ENCODE measurements at places on chromosomes 4 and X.

- H3K4me1 ChIP-seq: no peaks in the 10 kb centered on the region
- H3K27me3 ChIP-seq: no peaks in the 10 kb centered on the region
- no peaks in the 10 kb centered on the region for H3K36me3 ChIP-seq
- H3K27ac ChIP-seq: no peak overlapping the region
- H3K4me3 ChIP-seq: no peak overlapping the region
These were observed 70.2 kb upstream of the PLS3 start for GRCh38 chrX:115490814-115491213.

DNA sequence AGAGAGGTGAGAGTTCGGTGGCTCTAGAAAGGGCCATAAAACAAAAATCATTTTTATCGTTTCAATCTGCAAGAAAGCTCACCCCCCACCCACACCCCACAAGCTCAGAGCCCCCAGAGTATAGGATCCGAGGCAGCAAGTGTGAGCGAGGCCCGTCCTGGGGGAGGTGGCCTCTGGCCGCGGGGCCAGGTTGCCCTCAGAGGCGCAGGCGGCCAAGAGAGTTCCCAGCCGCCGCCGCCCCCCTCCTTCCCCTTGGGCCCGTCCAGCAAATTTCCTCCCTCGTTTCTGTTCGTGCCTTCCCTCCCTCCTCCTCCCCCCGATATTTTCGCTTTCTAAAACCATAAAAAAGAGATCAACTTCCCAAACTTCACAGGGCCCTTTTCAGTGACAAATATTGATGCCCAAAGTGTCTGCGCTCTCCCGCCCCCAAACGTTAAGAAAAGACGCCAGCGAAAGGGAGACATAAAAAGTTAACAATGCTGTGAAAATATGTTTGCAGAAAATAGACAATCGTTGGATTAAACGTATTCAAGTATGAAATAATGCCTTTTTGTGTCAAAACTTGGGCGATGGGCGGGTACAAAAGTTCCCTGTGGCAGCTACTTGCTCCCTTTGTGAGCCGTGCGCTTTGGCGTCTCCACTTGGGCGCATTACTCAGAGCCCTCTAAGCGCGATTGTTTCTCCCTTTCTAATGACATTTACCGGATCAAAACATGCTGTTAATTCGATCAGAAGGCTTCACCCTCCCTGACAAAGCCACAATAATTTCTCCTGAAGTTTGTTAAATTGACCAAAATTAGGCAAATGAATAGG, 1.1 kb upstream of the HELT start:
- H3K36me3 ChIP-seq: no peaks in the 10 kb centered on the region
- H3K4me1 ChIP-seq: peaks cover 32% of the 10 kb centered on the region

DNA sequence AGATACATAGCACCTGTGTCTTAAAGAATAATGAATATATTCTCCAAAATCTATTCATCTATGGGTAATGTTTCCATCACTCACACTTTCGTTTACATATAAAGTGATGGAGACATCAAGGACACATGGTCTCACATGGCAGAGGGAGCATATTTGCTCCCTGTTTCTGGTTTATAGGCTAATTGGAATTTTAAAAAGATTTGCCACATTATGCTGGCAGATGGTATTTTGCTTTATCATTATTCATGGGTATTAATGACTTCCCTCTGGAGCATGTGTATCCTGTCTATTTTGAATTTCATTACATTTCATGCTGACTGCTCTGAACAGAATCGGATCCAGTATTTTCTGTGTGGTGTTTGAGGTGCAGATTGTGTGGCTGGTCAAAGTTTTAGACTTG, 79.0 kb downstream of the PDGFRA start:
- H3K27me3 ChIP-seq: no peaks in the 10 kb centered on the region
- no peak for DNase-seq
- H3K27ac ChIP-seq: no peak overlapping the region
- no peaks in the 10 kb centered on the region for H3K4me1 ChIP-seq

DNA sequence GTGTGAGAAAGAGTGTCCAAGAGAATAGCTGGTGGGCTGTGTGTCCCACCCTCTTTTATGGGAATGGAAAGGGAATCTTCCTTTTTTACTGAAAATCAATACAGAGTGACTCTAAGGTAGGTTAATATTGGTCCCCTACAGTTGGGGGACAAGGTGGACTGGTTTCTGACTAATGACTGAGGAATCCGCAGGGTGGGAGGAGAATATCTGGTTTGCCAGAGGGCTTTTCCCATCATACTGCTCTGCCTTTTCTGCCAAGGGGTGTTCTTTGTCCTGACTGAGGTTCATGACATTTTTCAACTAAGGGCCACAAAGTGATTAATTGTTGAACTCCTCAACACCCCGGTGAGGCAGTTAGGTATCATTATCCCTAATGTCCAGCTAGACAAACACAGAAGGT, 261.6 kb downstream of the SPATA18 start:
- H3K4me3 ChIP-seq: no peak overlapping the region
- no peak overlapping the region for H3K27ac ChIP-seq
- no peaks in the 10 kb centered on the region for H3K36me3 ChIP-seq
- no peaks in the 10 kb centered on the region for H3K4me1 ChIP-seq

GRCh38 chr4:65416891-65417290, 253.4 kb downstream of the EPHA5 start:
- no peak overlapping the region for H3K4me3 ChIP-seq
- DNase-seq: no peak
- H3K36me3 ChIP-seq: no peaks in the 10 kb centered on the region

DNA sequence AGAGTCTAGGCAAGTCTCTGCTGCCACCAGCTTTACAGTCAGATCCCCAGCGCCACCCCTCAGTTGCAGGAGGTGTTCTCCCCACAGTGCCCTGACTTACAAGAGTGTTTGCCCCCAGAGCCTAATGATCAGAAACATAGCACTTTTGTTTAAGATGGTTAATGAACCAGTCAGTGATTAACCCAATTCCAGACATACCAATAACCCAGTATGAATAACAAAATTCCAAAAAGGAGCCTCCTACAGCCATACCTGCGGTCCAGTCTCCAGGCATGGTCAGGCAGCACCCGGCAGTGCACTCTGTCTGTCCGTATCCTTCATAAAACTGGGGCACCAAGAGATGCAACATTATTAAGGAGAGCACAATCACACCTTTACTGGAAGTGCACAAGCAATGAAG, 30.7 kb upstream of the CENPU start:
- peaks cover 11% of the 10 kb centered on the region for H3K4me1 ChIP-seq
- H3K27ac ChIP-seq: peak overlapping the region; percentile 36
- H3K36me3 ChIP-seq: no peaks in the 10 kb centered on the region
- DNase-seq: no peak
- H3K4me3 ChIP-seq: no peak overlapping the region

- H3K27ac ChIP-seq: no peak overlapping the region
- H3K4me1 ChIP-seq: no peaks in the 10 kb centered on the region
- no peak overlapping the region for H3K4me3 ChIP-seq
- H3K36me3 ChIP-seq: no peaks in the 10 kb centered on the region
These were observed 50.4 kb upstream of the PTPN13 start for GRCh38 chr4:86543560-86544309.

DNA sequence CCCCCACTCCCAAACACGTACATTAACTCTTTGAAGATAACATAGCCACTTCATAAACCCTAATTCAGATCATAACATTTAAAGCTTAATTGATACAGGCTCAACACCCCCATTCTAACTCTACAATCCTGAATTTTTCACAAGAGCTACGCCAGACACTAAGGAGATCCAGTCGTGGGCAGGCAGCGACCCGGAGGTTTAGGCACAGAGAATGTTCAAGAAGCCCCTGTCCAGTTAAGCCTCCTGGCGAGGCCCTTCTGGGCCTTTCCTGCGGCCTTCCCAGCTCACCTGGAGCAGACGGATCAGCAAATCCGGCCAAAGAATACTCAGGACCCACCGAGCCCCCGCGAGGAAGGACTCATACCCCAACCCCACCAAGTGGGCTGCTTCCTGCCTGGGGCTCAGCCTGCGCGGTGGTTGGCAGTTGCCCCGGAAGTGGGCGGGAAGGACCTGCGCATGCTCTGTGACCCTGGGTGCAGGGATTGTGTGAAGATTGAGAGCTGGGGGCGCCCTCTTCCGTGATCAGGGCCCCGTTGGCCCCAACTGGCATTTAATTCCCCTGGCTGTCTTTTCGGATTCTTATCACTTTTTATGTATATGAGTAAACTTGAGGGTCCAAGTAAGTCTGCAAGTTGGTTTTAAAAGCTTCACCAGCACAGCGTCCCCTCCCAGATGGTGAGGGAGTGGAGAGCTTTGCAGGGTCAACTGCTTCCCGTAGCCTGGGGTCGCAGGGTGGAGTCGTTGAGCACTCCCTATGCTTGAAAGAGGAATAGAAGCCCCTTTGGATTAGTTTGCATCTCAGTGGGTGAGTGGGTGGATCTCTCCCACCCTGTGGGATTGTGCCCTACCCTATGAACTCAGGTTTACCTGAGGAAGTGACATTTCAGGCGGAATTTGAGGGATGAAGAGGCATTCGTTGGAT, at the start of gene TRIM61:
TRIM61 (minus strand) TSS at position 415 of the 922 bp plus-strand sequence. CDS start 7,655 bp downstream, outside the sequence.
- H3K4me1 ChIP-seq: peaks cover 6% of the 10 kb centered on the region
- no peaks in the 10 kb centered on the region for H3K36me3 ChIP-seq
- no peak for DNase-seq
- H3K4me3 ChIP-seq: peak within 1 kb of the TSS; percentile 52

GRCh38 chr4:9808077-9808476, 26.6 kb downstream of the DRD5 start:
- H3K4me1 ChIP-seq: no peaks in the 10 kb centered on the region
- DNase-seq: no peak
- no peak overlapping the region for H3K4me3 ChIP-seq
- H3K36me3 ChIP-seq: no peaks in the 10 kb centered on the region
- no peaks in the 10 kb centered on the region for H3K27me3 ChIP-seq

DNA sequence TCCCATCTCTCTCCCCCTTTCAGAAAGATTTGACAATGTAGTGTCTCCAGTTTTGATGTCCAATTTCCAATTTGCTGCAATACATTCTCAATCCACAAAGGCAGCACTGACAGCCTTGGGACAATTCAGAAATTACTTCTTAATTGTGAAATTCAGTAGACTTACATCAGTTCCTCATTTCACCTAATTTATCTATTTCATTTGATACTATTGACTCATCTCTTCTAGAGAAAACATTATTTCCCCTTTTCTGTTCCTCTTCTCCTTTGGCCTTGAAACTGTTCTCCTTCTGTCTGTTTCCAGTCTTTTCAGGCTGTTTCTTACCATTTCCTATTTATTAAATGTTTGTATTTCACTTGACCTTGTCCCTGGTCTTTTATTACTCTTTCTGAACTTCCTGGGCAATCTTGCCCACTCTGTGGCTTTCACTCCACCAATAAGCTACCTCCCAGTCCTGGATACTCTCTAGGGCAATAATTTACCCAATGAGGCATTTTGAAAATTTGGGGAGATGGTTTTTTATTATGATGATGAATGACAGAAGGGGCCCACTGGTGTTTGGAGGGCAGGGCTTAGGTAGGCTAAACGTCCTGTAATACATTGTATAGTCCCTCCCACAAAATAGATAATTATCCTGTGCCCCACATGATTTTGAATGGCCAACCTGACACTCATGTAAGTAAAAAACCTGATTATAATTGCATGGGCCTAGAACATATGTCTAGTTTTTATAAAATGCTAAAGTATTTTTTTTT, 498.0 kb upstream of the BOD1L1 start:
- no peak overlapping the region for H3K4me3 ChIP-seq
- no peaks in the 10 kb centered on the region for H3K4me1 ChIP-seq
- H3K27me3 ChIP-seq: no peaks in the 10 kb centered on the region
- H3K36me3 ChIP-seq: no peaks in the 10 kb centered on the region
- H3K27ac ChIP-seq: no peak overlapping the region

GRCh38 chr4:3470244-3471097, 7.4 kb downstream of the DOK7 start:
- no peak overlapping the region for H3K4me3 ChIP-seq
- no peaks in the 10 kb centered on the region for H3K27me3 ChIP-seq
- peaks cover 16% of the 10 kb centered on the region for H3K4me1 ChIP-seq
- no peaks in the 10 kb centered on the region for H3K36me3 ChIP-seq
- H3K27ac ChIP-seq: no peak overlapping the region

GRCh38 chrX:155115174-155115819, 44.0 kb downstream of the BRCC3 start:
- H3K36me3 ChIP-seq: no peaks in the 10 kb centered on the region
- no peak for DNase-seq
- H3K27ac ChIP-seq: no peak overlapping the region
- H3K4me3 ChIP-seq: no peak overlapping the region

DNA sequence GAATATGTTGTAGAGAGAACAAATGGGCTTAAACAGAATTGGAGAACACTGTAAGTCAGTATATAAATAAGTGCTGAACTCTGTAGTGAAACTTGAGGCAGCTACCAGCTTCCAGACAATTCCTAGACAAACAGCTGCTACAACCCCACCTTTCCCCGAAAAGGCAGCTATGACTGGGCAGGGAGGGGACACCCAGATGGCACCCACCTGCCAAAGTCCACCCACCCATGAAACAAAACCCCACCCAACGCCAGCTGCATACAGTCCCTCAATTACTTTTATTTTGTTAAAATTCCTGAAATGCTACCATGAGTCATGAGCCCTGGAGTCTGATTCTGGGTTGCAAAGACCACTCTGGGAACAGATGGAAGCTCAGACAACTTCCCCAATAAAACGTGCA, 24.4 kb downstream of the RELL1 start:
- H3K4me3 ChIP-seq: no peak overlapping the region
- no peaks in the 10 kb centered on the region for H3K27me3 ChIP-seq
- H3K36me3 ChIP-seq: no peaks in the 10 kb centered on the region
- H3K27ac ChIP-seq: peak overlapping the region; percentile 40

- no peak for DNase-seq
- peaks cover 6% of the 10 kb centered on the region for H3K4me1 ChIP-seq
- H3K27me3 ChIP-seq: no peaks in the 10 kb centered on the region
- no peaks in the 10 kb centered on the region for H3K36me3 ChIP-seq
These were observed 2.9 kb downstream of the ATP6AP1 start for GRCh38 chrX:154431341-154431740.

Measured in vagina (tissue), 2 donors.